Stimulated activated CD8-positive, alpha-beta memory T cell treated with anti-CD3 and anti-CD28 coated beads, Interleukin-7, amount 100 ng/mL, for 24 hours (primary cell): ENCODE measurements at places on chromosomes 7 and 10.

- DNase-seq: no peak
These were observed 43.2 kb downstream of the PRKAG2 start for GRCh38 chr7:151833691-151834090.

GRCh38 chr10:1206601-1207000 is 150.4 kb downstream of the WDR37 start:
- no peak for DNase-seq

DNA sequence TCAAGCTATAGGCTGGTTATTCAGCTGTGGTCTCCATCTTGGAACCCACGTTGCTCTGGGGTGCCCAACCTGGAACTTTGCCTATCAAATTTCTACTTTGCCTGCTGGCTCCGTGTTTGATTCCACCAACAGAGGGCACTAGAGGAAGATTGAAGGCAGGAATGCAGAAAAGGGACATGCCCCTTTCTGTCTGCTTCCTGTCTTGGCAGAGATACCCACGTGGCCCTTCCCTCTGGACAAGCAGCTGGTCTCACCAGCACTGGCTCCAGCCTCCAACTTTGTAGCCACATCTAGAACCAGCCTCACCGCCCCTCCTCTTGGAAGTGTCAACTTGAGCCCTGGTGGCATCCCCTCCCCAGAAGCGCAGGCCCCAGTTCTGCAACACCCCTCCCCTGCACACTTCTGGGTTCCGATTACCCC is 52.1 kb upstream of the ZNF438 start:
- DNase-seq: peak; percentile 43

- DNase-seq: no peak
These were observed 251.2 kb downstream of the TNS3 start for GRCh38 chr7:47330561-47331178.

GRCh38 chr7:6210621-6211372 is 61.6 kb downstream of the CYTH3 start:
- DNase-seq: no peak

DNA sequence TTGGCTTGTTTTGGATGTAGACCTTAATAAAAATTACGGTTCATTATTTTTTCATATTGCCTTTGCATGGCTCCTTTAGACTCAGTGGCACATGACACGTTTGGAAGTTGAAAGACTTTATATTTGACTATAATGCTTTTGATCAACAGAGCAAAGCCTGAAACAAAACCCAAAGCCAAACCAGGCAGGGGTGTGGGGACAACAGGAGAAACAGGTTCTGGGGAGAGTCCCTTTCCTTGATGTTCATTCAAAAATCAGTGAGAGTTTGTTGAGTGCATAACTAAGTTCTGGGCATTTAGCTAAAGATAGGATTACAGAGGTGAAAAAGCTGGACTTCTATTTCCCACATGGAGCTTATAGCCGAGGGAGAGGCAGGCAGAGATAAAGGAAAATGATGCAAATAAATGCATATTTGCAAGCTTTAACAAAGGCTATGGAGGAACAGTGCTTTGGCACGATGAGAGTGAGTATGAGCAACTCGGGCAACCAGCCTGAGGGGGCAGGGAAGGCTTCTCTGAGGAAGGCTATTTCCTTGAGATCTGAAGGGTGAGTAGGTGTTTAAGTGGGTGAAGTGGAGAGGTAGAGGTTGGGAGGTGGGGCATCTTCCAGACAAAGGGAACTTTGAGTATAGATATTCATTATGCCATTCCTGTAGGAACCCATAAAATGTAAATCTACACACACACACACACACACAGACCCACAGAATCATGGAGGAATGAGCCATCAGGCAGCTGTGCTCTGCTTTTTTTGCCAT is 34.5 kb upstream of the PDZD8 start:
- no peak for DNase-seq

DNA sequence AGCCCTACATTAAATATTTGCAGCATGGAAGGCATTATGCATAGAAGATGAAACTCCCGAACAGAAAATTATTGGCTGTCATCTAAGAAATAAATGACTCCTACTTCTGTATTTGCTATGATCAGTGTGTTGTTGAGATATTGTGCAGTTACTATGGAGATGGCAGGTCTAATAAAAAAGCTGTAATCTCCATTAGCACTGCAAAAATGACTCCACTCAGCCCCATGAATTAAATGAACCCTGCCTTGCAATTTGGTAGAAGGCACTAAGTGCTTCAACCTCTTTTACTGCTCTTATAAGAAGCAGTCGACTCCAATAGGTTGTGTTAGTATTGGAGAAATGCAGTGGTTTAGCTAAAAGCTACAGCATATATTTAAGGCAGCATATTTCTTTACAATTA is 290.0 kb upstream of the PHYHIPL start:
- no peak for DNase-seq

DNA sequence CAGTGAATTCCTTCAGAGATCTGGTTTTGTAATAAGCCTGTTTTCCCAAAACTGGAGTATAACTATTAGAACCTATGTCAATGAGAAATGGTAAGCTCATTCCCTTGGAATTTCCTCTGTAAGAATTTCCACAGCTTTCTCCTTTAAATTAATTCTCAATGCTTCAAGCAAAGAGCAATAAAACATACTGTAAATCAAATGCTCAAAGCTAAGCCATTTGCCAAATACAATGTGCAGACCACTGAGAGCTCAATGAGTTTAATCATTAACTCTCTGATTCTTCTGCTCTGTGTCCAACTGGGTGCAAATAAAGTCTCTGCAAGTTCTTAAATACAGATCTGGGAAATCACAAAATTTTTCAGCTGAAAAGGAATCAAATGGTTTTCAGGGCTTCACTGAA is 227.6 kb upstream of the IMMP2L start:
- no peak for DNase-seq

DNA sequence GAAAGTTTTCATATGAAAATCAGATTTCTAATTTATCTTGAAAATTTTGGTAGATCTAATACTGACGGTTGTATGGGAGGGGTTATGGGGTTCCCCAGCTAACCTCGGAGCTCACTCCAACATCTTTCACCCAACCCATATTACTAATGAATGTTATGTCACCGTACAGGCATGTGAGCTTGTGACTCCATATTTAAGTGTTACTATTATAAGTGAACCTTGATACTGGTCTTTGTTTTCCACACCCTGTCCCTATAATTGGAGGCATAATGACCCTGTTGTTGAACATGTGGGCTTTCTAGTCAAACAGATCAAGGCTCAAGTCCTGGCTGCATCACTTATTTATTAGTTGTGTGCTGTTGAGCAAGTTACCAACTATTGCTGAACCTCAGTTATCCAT is 27.2 kb downstream of the WDFY4 start:
- DNase-seq: no peak

- no peak for DNase-seq
These were observed 184.0 kb upstream of the ADO start for GRCh38 chr10:62620491-62620890.

GRCh38 chr10:125778556-125778955 is 2.9 kb upstream of the MMP21 start:
- DNase-seq: no peak

- no peak for DNase-seq
These were observed 22.8 kb upstream of the TTYH3 start for GRCh38 chr7:2608921-2609411.

DNA sequence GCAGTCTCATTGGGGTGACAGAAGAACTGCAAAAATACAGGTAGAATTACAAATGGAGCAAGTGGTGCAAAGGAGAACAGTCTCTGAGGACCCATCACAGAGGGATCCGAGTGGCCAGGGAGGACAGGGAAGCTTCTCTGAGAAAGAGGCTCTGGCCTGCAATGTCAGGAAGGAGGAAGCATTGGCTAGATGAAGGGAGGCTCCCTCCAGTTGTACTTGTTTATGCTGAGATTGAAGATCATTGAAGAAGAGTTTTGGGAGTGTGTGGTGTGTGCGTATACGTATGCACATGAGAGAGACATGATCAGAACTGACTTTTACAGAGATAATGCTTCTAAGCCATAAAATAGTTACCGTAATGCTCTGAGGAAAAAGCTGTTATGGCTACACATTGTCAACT is 274.7 kb upstream of the FZD8 start:
- no peak for DNase-seq
